ENCODE measurements at places on chromosomes 7 and 10.

DNA sequence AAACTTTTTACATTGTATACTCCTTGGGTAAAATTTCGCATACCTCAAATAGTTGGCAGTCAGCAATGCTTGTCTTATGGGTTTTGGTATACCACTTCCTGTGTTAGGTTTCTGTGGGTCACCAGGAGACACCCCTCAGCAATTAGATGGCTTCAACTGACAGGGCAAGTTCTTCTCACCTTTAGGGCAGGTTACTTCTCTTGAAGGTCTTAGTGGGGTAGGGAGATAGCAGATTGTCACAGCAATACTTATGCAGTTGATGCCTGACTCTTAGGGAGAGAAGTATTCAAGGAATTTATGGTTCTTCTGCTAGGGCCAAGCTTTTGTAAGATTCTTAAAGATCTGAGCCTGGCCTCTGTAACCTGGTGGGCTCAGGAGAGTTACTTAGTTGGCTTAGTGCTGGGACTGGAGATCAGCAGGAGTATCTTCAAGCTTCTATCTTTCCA is 42.9 kb downstream of the MKLN1 start:
- no peak for DNase-seq

GRCh38 chr10:45550903-45551786 is 121.4 kb downstream of the ZFAND4 start:
- DNase-seq = no peak

DNA sequence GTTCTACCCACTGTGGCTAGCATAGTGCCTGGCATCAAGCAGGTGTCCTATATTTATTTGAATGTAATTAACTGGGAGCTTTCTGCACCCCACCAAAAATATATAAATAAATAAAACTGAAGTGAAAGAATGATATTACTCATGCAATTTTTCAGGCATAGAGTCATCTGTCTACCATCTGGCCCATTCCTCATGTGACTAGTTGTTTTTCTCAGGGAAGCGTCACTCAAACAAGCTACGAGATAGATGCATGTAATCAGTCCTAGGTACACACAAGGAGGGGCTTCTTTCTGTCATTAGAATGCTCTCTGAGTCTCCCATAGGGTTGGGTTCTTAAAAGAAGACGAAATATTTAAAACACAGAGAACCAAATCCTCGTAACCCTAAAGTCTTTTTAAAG is 255.5 kb upstream of the KMT2E start:
- DNase-seq = no peak

DNA sequence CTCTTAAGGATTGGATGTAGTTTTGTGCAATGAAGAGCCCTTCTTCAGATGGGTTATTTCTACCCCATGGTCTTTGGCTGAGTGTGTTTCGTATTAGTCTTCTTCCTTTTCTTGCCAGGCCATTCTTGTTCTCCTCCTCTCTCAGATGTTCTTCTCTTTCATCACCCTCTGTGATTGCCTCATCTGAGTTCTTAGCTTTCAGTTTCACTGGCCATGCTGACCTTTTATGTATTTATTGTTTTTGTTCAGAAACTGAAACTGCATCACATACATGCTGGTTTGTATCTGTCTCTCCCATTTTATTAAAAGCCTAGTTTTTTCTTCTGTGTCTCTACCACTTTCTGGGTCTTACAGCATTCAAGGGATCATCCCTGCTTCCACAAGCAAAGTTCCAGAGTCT is 21.7 kb upstream of the PCGF5 start:
- DNase-seq = no peak

DNA sequence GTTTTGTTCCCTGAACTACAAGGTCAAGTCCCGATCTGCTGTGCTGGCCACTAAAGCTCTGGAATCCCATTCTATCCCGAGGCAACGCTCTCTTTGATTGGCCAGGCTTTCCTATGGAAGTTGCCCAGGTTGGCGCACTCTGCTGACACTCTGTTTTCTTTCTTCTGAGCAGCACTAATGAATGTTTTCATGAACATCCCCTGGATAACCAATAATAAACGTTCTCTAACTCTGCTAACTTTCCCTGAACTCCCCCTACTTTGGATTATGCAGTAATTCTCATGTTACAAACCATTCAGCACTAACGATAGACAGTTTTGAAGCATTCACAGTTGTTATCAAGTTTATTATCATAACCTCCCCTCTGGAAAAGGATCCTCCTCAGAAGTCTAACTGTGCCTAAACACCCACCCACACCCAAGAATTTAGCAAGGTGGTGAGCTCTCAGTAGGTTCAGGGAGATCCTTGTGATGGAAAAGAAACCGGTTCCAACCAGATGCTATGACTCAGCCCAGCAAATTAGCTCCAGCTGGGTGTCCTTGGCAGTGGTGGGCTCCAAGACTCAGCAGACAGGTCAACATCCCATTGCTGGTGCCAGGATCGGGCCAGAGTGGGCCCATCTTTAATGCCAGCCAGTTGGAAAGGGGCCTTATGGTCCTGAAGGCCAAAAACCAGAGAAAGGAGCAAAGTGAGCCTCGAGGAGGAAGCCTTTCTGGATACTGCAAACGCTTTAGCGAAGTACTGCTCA is 68.4 kb downstream of the CREB3L2 start:
- no peak for DNase-seq

- DNase-seq = no peak
Observed at GRCh38 chr7:159099711-159100231, 44.9 kb downstream of the VIPR2 start.

DNA sequence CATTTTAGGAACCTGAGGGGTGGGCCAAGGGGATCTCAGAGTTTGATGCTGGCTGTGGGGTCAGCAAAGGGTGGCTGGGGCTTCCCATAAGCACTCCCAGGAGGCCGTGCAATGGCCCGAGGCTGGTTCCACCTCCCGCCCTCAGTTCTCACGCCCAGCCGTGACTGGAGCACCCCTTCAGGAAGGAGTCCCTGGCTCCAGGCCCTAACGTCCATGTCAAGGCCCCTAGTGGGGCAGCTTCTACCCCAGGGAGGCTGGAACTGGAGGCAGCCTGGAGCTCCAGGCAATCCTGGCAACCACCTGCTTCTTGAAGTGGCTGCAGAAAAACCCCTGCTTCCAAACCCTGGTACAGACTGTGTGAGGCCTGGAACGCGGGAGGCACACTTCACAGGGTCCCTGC is 165.5 kb downstream of the DIP2C start:
- no peak for DNase-seq

DNA sequence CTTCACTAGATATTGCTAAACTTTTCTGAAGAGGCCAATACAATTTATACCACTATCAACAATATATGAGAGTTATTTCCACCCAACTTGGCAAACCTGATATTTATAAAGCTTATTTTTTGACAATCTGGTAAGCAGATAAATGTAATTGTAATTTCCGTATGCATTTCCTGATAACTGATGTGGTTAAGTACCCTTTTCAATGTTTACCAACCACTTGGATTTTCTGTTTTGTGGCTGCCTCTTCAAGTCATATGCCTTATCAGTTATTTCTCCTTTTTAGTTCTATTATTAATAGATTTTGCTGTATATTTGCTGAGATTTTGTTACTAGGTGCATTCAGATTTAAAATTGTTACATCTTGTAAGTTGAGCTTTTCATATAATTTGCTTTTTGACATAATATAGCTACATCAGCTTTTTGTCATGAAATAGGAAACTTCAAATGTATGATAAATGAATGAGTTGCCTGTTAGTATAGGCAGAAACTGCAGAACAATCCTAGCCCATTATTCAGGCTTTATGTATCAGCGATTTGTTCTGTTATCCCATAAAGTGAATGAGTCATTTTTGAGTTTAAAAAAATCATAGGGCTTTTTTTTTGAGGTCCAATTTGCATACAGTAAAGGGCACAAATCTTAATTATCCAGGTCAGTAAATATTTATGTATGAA is 11.5 kb downstream of the SGPL1 start:
- no peak for DNase-seq

DNA sequence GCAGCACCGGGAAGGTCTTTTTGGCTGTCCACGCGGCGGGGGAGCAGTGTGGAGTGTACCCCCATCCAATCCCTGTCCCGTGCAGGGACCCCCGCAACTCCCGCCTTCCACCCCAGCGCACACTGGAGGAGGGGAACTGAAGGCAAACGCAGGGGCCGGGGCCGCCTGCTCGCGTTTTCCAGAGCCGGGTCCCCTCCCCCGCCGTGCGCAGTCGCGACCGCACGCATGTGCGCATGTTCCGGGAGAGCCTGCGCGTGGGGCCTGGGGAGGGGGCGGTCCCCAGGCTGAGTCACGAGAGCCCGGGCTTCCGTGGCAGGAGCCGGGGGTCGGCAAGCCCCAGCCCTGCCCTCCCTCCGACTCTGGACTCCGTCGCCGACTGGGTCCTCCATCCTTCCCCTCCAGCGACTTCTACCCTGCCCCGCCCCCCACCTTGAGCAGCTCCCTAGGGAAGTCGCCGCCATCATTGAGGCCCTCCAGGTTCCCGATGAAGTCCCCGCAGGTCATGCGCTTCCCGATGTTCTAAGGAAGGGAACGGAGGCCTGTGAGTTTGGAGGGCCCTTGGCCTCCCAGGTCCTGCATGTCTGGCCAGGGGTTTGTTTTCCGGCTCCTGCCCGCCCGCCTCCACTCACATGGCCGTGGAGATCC is 8.0 kb downstream of the PSD start:
- DNase-seq = no peak

DNA sequence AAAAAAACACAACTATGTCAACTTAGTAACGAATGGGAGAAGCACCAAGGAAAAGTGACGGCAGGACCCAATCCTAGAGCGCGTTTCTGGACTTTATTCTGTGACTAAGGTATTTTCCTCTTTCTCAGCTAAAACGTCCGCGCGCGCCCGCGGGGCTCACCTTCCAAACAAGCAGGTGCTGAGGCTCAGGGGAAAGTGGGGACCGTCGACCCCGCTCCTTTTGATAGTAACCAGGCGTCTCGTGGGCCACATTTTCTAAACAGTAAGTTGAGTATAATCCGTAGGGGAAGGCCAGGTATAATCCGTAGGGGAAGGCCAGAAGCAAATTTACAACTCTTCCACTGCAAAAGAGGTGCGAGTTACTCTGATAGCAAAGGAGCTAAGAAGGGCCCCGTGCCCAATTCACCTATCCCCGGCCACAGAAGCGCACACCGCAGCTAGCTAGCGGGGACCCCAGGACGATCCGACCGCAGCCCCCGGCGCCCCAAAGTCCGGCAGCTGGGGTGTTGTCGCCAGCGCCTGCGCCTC is 743 bp downstream of the MKI67 start:
- DNase-seq = no peak

DNA sequence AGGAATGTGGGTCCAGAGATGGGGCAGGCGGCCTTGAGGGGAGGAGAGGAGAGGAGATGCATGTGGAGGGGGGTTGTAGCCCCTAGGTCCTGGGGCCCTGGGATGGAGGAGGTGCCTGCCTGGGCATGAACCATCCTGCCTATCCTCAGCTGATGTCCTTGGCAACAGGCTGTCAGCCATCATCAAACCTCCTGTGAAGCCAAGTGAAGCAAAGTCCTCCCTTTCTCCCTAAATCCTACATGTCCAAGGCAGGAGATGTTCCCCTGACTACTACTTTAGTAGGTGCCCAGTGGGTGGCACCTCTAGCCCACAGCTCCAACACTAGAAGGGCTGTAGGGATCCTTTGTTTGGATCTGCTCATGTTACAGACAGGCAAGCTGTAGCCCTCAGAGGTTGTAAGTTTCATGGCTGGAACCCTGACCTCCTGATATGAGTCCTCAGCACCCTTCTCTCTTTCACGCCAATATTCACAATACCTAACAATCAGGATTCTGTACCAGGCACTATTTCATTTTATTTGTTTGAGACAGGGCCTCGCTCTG is 66.6 kb upstream of the SYPL1 start:
- no peak for DNase-seq

DNA sequence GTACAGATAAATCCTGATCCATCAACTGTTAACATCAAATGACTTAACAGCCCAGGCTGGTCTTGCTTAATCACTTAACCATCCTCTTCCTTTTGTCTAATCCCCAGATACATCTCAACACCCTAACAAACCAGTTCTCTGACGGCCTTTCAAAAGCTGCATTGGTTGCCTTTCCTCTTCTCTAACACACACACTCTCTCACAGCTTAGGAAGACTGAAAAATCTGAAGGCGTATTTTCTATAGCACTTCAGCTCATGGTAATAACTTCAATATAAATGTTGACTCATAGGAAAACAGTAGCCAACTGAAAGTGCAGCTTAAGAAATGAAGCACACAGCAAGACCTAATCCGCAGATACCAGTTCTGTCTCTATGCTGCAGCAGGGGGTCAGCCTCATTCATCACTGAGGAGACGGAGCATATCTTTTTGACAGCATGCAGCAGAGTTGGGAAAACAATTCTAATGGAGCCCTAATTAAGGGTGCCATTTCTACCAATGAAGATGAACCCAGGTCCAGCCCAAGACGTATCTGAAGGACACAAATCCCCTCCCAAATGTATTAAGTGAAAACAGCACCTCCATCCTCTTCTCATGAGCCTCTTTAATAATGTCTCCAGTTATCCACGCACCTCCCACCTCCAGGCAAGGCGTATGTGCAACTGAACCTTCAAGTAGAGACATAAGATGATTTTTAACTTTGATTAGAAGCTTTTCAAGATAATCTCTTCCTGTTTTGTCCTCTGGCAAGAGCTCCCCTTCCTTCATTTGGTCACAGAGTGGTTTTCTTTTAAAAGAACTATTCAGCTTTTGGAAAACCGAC is 211.7 kb upstream of the NFE2L3 start:
- DNase-seq = no peak

GRCh38 chr7:121537031-121537430 is 140.9 kb upstream of the FAM3C start:
- no peak for DNase-seq

GRCh38 chr7:30462179-30462578 is 16.4 kb downstream of the NOD1 start:
- no peak for DNase-seq

GRCh38 chr10:635088-635861 is 54.2 kb downstream of the DIP2C start:
- peak; percentile 49 for DNase-seq

- DNase-seq = no peak
Observed at GRCh38 chr10:98971464-98971863, 264.2 kb downstream of the HPSE2 start.

DNA sequence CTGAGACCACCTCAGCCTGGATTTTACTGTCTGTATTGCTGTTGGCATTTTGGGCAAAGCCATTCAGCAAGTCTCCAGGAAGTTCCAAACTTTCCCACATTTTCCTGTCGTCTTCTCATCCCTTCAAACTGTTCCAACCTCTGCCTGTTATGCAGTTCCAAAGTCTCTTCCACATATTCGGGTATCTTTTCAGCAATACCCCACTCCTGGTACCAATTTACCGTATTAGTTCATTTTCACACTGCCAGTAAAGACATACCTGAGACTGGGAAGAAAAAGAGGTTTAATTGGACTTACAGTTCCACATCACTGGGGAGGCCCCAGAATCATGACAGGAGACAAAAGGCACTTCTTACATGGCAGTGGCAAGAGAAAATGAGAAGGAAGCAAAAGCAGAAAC is 62.8 kb downstream of the INPP5A start:
- no peak for DNase-seq
